ENCODE measurements at places on chromosomes 12 and 14. TPM values are rescaled to one million over a fixed set of nuclear protein-coding genes. Genes with fewer than 3 reads are reported as not detected.

DNA sequence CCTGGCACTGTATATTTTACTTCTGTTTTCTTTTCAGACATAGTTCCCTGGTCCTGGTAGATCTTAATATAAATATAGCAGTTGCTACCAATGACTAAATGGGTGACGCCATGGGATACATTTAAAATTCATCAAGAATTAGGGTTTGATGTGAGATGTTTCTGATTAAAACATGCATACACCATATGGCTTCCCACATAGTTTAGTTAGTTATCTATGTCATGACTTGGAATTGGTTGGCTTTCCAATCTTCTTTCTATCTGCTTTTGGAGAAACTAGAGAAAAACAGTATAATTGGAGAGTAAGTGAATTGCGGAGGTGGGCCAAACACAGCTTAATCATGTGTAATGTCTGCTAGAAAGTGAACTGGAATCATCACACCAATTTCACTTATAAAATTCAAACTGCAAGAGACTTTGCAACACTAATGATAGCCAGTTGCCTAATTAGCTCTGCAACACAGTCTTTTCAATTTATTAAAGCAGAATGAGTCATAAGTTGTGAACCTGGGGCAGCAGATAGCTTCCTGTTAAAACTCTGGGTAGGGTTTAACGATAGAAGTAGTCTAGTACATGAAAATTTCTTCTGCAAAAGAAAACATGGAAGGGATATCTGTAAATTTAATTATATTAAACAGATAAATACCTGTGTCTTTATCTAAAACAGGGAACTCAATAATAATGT lies 295.2 kb downstream of the SLC16A7 start:
- DNase-seq = no peak

DNA sequence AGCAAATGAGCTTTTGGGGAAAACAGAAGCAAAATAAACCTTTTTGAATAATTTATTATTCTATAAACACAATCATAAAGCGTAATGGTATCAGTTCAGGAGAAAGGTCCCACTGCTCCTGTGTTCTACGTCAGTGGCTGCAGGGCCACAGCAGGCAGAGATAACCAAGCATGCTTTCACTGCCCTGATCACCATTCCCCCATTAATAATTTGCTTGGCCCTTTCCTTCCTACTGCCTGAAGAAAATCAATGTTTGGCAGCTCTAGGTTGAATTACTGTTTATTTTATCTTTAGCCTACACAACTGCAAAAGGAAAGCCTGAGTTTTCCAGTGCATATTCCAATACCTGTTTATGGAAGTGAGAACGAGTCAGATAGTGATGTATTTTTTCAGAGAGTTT lies 369.9 kb downstream of the DIO2 start:
- DNase-seq = no peak

DNA sequence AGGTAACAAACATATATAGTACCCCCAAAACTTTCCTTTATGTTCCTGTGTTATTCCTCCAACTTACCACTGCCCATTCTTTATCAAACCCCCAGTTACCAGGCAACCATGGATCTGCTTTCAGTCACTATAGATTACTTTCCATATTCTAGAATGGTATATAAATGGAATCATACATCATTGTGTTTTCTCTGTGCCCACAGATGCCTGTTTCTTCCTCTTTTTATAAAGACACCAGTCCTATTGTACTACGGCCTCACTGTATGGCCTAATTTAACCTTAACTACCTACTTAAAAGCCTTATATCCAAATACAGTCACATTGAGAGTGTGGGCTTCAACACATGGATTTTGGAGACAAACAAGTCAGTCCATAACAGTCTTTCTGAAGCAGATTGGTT lies 2.6 kb downstream of the TAS2R14 start:
- no peak for DNase-seq

DNA sequence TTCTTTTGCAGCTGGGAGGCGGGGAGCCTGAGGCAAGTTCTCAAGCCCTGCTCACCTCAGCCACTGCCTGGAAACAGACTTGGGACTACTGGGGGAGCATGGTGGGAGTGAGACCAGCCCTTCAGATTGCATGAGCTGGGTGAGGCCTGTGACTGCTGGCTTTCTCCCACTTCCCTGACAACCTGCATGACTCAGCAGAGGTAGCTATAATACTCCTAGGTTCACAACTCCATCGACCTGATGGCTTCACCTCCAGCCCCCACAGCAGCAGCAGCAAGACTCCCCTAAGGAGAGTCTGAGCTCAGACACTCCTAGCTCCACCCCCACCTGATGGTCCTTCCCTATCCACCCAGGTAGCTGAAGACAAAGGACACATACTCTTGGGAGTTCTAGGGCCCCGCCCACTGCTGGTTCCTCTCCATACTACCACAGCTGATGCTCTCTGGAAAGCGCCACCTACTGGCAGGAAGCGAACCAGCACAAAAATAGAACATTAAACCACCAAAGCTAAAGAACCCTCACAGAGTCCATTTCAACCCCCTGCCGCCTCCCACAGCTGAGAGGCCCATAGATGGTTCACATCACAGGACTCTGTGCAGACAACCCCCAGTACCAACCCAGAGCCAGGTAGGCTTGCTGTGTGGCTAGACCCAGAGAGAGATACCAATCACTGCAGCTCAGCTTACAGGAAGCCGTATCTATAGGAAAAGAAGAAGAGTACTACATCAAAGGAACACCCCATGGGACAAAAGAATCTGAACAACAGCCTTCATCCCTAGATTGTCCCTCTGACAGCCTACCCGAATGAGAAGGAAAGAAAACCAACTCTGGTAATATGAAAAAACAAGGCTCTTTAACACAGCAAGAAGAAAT lies 68.7 kb downstream of the RPAP3 start:
- DNase-seq = no peak

DNA sequence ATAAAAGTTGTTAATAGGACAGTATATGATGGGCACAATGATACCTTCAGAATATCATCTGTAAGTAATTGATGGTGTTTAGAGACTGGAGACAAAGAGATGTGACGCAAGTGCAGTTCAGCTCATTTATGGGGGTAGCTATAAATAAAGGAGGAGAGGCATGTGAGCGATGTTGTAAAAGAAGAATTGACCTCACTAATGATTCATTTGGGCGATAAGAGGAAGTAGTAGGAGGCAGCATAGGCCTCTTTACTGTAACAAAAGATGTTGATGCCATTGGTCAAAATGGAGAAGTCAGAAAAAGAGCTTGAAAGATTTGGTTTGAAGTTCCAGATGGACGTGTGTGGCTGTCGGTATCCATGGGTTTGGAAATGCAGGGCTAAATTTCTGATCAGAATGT lies 70.0 kb downstream of the FLRT2 start:
- no peak for DNase-seq

- no peak for DNase-seq
Observed at GRCh38 chr12:131537267-131537958, 173.5 kb upstream of the SFSWAP start.

DNA sequence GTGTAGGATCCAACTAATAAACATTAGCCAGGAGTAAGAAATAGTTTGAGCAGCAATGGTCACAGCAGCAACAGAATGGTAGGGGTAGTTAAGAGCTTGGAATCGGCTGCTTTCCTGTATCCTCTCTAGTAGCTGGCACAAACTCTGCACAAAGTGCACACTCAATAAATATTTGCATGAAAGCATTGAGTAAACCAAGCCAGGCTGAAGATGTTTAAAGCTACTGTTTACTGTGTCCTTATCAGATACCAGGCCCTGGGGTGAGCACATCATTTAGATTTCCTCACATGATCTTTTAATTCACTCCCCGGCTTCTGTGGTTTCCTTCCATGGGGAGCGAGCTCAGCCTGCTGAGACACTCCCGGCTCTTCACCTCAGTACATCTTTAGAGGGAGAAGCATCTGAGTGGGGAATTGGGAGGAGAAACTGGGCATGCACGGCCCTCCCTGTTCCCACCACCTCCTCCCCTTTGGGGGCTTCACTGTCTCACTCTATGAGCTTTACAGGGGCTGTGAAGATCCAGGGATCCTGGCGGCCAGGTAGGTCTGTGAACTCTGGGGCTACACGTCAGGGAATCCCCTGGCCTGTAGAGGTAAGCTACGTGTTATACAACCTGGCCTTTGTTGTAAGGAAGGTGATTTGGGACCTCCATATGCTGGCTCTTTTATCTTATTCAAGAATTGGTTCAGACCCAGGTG lies 107.2 kb upstream of the VASH1 start:
- no peak for DNase-seq

Gene CMA1
- total RNA-seq = not detected

Gene LHX5
- total RNA-seq = not detected

Data from activated T-cell treated with anti-CD3 and anti-CD28 coated beads, Interleukin-2, amount 50 U/mL, for 4 hours (primary cell).